ENCODE measurements at places on chromosomes 1 and 21.

DNA sequence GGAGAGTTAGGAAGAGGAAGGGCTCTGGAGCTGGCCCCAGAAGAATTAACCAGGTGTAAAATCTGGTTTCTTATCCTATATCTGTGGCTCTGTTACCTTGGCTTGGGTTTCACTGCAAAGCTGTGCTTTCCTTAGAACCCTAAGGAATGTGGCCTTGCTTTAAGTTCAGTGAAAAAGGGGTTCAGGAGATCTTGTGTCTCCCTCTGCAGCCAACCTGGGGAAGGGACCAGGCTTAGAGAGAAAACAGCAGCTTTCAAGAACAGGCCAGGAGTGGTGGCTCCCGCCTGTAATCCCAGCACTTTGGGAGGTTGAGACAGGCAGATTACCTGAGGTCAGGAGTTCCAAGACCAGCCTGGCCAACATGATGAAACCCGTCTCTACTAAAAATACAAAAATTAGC, 16.1 kb upstream of the MYCL start:
- DNase-seq, result no peak

DNA sequence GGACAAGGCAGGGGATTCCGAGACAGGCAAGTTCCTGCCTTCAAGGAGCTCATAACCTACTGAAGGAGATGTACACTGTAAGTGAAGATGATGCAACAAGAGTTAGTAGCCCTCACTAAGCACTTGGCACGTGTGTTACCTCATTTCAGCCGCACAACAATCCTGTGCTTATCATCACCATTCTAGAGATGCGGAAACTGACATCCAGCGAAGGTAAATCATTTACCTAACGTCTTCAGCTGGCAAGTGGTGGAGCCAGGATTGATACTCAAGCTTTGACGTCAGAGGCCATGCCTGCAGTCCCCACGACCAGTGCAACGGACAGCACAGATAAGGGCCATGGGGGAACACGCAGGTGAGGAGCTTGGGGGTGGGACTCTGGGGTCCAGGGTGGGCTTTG, 2.9 kb upstream of the UBXN10 start:
- no peak for DNase-seq

DNA sequence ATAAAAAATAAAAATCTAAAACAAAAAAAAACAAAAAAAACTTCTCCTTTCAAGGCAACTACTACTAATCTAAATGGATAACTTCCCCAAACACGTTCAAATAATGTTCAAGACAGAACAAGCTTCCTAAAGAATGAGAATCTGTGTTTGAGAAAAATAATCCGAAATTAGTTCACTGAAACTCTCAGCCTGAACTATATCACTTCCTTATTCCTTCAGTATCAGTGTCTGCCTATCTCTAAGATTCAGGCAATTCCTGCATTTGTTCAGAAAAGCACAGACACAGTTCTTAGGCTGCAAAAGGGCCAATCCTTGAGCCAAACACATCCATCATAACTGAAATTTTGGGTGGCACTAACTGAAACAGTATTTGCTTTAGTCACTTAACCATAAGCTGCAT, 22.4 kb downstream of the DSTYK start:
- no peak for DNase-seq

- DNase-seq, result no peak
Measured at GRCh38 chr1:101116006-101116405, 90.4 kb upstream of the DPH5 start.

GRCh38 chr1:116806245-116806644, 52.0 kb downstream of the CD2 start:
- DNase-seq, result no peak

DNA sequence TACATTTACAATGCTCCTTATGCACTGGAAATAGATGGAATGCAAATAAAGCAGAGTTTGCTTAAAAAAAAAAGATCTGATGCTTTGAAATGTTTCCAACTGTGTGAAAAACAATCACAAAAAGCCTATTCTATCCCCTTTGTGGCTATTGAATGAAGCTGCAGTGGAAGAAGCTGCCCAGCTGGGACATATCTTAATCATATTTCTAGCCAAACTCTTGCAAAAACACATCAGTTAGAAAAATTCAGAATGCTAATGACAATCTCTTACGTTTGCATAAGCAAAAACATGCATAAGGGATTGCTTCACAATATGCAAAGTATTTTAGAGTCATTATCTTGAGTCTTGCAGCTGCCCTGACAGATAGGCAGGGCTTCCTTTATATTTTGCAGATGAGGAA, 526.4 kb upstream of the USP24 start:
- DNase-seq, result no peak

- peak; percentile 13 for DNase-seq
Measured at GRCh38 chr1:147890177-147890790, 12.3 kb upstream of the GJA8 start.

- DNase-seq, result no peak
Measured at GRCh38 chr1:19387045-19387467, 74.9 kb downstream of the SLC66A1 start.

GRCh38 chr1:72284348-72285073, 2.2 kb upstream of the NEGR1 start:
- no peak for DNase-seq

- DNase-seq, result no peak
Measured at GRCh38 chr21:45505416-45506021, 36.7 kb downstream of the SLC19A1 start.

All from activated naive CD4-positive, alpha-beta T cell (primary cell).